ENCODE measurements at places on chromosomes 4 and X.

GRCh38 chr4:60945641-60946040 lies 254.5 kb upstream of the ADGRL3 start:
- no peak for DNase-seq

- DNase-seq: no peak
These were observed 32.1 kb upstream of the TEX13D start for GRCh38 chrX:124300405-124300804.

DNA sequence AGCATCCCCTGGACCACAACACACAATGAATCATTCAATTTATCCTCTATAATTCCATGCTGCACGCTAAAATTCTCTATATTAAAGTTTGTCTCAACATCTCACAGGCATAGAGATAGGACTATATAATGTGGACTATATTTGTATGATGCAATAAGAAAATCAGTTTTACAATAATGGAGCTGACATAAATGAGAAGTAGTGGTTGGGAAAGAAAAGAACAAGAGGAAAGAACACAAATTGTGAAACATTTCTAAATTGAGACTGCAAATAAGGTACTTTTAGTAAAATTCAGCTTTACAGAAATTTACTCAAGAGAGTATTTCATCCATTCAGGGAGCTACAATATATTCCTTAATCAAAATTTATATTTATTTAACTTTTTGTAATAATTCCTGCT lies 120.4 kb downstream of the ARAP2 start:
- no peak for DNase-seq

DNA sequence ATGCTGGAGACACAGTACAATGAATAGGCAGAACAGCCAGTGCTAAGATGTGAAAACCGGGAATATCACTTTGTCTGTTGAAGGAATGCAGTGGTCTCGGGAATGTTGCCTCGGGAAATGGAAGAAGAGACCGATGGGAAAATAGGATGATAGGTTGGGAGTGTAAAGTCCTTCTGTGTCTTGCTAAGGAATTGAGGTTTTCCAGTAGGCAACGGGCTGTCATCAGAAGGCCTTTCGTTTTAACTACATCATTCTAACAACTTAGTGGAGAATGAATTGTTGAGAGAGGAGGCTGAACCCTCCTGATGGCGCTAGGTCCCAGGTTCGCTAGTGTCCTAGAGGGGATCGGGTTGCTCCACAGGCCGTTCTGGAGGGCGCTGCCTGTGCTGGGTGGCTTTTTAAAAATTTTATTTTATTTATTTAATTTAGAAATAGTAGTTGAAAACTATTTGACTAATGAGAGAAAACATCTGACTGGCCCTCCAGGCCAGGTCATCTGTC lies 730 bp downstream of the VBP1 start:
- no peak for DNase-seq

DNA sequence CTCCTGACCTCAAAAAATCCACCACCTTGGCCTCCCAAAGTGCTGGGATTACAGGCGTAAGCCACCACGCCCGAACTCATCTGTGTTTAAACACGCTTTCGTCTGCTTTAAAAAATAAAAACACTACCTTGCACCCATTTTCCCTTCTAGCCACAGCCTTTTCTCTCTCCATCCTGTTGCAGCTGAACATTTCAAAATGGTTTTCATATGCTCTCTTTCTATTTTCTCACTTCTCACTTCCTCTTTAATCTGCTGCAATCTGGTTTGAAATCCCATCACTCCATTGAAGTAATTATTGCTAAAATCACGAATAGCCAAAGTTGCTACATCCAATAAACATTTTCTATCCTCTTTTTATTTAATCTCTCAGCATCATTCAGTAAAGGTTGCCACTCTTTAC lies 70.0 kb downstream of the DCHS2 start:
- DNase-seq: no peak

DNA sequence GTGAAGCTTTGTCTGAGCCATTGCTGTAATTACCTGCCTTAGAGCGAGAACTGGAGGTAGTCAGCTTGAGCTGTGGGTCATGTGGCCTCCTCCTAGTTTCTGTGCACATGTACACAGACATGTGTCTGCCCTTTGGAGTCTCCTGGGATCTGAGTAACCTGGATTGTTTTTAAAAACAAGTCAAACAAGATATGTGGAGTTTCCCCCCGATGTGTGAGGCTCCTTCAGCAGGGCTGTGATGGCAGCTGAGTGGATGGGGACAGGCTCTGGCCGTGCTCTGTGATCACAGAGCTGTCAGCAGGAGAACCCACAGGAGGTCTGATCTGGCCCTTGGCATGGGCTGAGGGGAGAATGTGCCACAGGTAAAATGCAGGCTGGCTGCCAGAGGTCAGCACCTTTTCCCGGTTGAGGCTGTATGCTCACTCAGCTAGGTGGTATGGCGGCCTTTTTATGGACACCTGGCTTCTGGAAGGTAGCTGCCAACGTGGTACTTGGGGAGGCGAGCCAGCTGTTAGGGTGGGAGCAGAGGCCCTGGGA lies 38.4 kb downstream of the NOP14 start:
- DNase-seq: no peak
